Central memory CD4-positive, alpha-beta T cell (primary cell): ENCODE measurements at places on chromosomes 5 and 9.

- no peak for DNase-seq
Observed at GRCh38 chr5:5941486-5941885, 436.9 kb downstream of the MED10 start.

GRCh38 chr9:75985515-75985914 lies 95.0 kb downstream of the PCSK5 start:
- DNase-seq: no peak

GRCh38 chr5:178279723-178280438 lies 47.3 kb upstream of the PHYKPL start:
- DNase-seq: peak; percentile 21

GRCh38 chr5:937151-937924 lies 44.7 kb downstream of the TRIP13 start:
- no peak for DNase-seq

DNA sequence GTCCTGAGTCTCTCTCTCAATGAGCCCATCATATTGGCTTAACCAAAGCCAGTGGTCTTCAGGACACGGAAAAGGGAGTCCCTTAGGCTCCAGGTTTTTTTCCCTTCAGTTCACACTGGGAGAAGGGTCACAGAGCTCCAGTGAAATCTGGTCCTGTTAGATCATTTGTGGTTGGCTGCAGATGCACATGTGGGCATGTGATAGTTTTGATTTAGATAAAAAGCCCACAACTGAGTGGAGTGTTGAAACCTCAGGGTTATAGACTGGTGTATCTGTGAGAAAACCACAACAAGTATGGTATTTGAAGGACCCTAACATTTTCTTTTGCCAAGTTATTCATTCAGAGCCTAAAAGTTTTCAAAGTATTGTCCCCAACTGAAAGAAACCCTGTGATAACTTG lies 46.7 kb downstream of the PRLR start:
- no peak for DNase-seq

DNA sequence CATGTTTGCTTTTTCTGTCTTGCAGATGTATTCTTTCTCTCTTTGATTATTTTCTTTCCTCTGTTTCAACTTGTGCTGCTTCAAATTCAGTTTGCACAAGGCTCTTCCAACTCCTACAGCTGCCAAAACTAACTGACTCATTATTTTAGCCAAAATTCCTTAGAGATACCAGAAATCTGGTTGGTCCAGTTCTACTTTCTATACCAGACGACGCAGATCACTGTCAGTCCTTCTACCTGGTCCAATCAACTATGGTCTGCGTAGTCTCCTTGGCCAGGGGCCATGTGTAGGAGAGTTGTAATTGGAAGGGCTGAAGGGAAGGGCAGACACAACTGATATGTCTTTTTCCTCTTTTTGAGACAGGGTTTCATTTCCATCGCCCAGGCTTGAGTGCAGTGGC lies 51.9 kb upstream of the JAK2 start:
- DNase-seq: no peak

DNA sequence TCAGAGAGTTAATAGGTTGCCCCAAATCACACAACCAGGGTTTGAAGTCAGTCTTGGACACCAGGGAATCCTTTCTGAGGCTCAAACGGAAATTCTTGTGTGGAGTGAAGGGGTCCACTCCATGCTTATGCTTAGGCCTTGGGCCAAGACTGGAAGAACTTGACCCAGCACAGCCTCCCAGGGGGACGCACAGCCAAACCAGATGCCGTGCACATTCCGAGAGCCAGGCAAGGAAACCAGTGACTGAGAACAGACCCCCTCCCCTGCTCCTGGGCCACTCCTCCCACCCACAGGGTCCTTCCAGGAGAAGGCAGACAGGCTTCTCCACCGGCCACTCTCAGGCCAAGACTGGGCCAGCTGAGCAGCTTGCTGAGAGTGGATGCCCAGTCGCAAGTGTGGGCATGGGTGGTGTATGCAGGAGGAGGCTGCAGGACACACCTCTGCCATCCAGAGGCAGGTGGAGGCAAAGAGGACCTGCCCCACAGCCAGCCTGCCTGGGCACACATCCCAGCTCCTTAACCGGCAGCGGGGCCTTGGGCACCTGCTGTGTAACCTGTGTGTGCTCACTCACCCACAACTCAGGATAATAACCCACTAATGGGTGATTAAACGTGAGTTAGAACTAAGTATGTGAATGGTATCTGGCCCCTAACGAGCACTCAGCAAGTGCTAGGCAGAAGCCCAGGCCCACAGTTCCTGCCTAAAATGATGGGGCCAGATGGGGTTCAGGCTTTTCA lies 38.0 kb downstream of the NIPAL4 start:
- no peak for DNase-seq

DNA sequence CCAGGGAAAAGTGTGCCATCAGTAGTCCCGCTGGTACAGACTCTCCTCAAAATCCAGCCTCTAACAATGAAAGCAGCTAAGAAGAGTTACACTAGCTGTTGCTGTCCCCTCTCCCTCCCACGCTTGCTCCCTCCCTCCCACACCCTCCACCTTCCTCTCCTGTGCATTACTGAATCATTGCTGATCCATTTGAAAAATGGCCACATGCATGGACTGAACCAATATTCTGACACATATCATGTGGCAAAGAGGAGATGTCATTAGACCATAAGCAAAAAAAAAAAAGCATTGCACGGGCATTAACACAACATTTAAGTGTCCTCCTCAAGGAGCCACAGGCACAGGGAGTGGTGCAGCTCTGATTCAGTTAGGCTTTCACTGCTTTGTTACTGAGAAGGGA lies 37.9 kb downstream of the LHFPL2 start:
- no peak for DNase-seq

- no peak for DNase-seq
Observed at GRCh38 chr9:23220957-23221356, 605.1 kb downstream of the ELAVL2 start.

DNA sequence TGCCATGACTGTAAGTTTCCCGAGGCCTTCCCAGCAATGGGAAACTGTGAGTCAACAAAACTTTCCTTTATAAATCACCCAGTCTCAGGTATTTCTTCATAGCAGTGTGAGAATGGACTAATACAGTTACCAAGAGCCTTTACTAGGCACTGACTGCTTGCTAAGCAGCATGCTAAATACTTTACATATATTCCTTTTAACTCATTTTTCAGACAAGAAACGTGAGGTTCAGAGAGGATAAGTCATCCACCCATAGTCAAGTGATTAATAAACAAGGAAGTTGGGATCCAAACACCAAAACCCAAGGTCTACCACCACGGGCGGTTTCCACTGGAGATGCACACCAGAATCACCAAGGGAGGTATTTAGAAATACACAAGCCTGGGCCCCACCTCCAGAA lies 50.8 kb downstream of the GABBR2 start:
- no peak for DNase-seq

- DNase-seq: no peak
Observed at GRCh38 chr5:180069589-180070247, 1.8 kb downstream of the RNF130 start.

GRCh38 chr5:62066761-62067277 lies 239.2 kb upstream of the KIF2A start:
- no peak for DNase-seq

DNA sequence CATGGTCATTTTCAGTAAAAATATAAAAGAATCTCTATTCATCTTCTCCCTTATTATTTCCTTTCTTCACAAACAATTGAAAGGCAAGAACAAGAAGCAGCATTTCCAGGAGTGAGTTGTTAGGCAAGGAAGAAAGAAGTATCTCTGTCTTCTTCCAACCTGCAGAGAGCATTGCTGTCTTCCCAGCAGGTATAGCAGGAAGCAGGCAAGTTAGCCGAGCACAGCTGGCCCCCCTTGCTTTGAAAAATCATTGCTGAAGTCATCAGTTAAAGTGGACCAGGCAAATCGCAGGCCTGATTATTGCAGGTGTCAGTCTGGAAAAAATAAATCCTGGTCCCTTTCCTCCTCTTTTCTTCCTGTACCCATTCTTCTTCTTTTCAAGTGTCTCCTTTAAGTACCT lies 353.1 kb upstream of the BRINP1 start:
- DNase-seq: no peak
